ENCODE measurements at places on chromosomes 11 and 22.

DNA sequence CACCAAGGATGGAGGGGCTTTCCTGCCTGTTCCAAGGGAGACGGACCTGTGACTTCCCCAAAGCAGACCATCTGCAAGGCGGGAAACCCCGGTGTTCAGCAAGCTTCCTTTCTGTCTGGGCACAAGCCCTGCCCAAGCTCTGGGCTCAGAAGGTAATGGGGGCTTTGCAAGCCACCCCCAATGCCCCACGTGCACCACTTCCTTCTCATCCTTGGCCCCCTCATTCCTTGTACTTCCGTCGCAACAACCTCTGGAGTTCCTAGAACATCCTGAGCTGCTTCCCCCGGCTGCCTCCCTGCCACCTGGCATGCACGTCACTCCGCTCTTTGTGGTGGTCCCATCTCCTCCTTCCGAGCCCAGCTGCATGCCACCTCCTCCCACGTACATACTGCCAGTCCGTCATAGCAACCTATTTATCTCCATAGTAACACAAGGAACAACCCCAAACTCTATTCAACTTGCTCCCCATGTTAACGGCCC lies 3.9 kb downstream of the MYEOV start:
- no peak for DNase-seq

- peak; percentile 96 for DNase-seq
Observed at GRCh38 chr11:61890529-61891330, 615 bp downstream of the FADS3 start.

- no peak for DNase-seq
Observed at GRCh38 chr22:30873086-30873650, 95.4 kb downstream of the MORC2 start.

DNA sequence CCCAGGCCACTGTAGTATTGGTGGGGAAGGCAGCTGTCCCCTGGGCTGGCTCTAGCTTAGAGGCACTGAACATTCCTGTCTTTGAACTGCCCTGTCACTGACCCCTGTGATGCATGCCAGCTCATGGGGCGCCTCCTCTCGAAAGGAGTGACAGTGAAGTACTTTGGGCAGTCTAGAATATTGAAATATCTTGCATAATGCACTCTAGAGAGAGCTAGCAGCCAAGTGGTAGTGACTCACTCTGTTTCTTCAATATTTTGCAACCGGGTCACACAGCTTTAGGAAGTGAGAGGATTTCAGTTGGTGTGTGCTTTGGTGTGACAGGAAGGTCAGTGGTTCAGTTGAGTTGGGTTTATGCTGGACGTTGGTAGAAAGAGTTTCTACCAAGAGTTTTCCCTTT lies 35.5 kb upstream of the ST14 start:
- no peak for DNase-seq

GRCh38 chr22:36125994-36126531 lies 34.5 kb downstream of the APOL3 start:
- DNase-seq, result no peak

GRCh38 chr11:95282291-95282751 lies 51.3 kb upstream of the SESN3 start:
- DNase-seq, result no peak

GRCh38 chr11:74476536-74476935 lies 9.2 kb upstream of the KCNE3 start:
- DNase-seq, result no peak
